ENCODE measurements at places on chromosomes 12 and 14.

DNA sequence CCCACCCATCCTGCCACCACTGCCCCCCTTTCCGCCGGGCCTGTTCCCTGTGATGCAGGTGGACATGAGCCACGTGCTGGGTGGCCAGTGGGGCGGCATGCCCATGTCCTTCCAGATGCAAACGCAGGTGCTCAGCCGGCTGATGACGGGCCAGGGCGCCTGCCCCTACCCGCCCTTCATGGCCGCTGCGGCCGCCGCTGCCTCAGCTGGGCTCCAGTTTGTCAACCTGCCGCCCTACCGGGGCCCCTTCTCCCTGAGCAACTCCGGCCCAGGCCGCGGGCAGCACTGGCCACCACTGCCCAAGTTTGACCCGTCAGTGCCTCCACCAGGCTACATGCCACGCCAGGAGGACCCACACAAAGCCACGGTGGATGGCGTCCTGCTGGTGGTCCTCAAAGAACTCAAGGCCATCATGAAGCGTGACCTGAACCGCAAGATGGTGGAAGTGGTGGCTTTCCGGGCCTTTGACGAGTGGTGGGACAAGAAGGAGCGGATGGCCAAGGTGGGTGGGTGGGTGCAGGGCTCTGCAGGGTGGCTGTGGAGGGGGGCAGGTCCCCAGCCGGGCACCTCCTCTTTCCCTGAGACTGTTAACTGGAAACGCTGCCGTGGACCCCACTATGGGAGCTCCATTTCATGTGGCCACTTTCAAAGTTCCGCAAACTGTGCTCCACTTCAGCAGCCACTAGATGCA is 10.8 kb downstream of the SETD1B start:
- H3K27me3 ChIP-seq: no peaks in the 10 kb centered on the region
- H3K27ac ChIP-seq: no peak overlapping the region
- peaks cover 26% of the 10 kb centered on the region for H3K4me1 ChIP-seq

DNA sequence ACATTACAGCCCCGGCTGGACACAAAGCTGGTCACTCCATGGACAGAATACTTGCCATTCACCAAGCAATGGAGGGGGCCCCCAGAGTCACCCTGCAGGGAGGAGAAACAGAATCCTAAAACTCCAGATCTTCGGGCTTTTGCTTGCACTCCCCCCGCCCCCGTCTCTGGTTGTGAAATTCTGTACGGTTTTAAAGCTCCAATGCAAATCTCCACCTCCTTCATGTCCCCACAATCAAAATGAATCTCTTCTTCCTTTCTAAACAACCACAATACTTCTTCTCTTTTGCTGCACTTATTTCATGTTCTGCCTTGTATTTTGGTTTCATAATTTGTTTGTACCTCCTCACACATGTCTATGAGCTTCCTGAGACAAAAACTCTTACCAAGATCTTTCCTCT is 5.8 kb upstream of the BIN2 start:
- H3K4me1 ChIP-seq: peaks cover 6% of the 10 kb centered on the region
- no peak for DNase-seq
- no peaks in the 10 kb centered on the region for H3K27me3 ChIP-seq

DNA sequence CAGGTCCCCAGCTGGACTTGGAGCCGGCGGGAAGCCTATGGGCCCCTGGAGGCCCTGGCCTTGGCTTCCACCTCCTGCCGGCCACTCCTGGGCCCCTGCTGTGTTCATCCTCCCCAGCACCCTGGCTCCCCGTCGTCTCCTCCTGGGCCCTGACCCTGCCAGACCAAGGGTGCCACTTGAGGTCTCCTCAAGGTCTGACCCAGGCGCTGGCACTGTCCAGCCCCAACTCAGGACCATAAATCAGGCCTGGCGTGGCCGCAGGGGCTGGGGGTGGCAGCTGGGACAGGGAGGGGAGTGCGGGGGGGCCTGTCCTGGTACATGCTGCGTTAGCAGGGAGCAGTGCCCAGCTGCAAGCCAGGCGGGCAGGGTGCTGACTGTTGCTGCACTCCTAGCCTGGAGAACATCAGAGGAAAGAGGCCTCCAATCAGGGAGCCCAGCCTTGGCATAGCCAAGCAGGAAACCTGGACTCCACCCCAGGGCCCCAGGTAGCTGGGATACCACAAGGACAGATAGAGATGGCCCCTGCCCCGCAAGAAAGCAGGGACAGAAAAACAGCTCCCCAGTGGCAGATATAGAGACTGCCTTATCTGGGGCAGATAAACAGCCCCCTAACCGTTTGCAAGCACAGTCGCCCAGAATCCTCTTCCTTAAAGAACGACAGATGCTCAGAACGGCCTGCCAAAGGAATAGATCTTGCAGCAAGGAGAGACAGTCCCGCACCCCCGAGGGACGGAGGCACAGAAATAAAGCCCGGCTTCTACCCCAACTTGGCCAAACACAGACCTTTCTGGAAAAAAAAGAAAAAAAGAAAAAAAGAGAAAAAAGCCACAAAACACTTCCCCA is 6.5 kb upstream of the ATG101 start:
- H3K27ac ChIP-seq: peak overlapping the region; percentile 14
- no peaks in the 10 kb centered on the region for H3K36me3 ChIP-seq

- H3K4me1 ChIP-seq: no peaks in the 10 kb centered on the region
- H3K27me3 ChIP-seq: peaks cover 8% of the 10 kb centered on the region
- peak; percentile 63 for DNase-seq
- H3K27ac ChIP-seq: no peak overlapping the region
- no peaks in the 10 kb centered on the region for H3K36me3 ChIP-seq
- H3K4me3 ChIP-seq: no peak overlapping the region
These were observed 21.7 kb upstream of the SLC10A1 start for GRCh38 chr14:69818758-69819191.

DNA sequence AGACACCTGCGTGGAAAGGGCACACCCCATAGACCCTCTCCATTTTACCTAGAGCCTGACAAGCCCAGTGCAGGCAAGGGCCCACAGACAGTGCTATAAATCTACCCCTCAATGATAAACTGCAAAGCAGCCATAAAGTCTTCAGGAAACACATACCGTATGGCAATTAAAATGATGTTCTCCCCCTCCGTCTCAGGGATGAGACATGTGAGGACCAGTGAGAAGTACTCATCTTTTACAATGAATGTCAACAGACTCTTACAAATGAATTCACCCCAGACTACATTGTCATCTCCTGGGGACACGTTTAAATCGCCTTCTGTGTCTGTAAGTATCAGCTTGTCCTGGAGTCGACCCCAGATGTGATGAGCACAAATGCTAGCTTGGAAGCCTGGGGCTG is 362.7 kb downstream of the ADGRD1 start:
- H3K4me1 ChIP-seq: no peaks in the 10 kb centered on the region
- no peak overlapping the region for H3K27ac ChIP-seq
- H3K4me3 ChIP-seq: no peak overlapping the region

All from mesothelial cell of epicardium (in vitro differentiated cells).